ENCODE measurements at places on chromosomes 5 and 9.

DNA sequence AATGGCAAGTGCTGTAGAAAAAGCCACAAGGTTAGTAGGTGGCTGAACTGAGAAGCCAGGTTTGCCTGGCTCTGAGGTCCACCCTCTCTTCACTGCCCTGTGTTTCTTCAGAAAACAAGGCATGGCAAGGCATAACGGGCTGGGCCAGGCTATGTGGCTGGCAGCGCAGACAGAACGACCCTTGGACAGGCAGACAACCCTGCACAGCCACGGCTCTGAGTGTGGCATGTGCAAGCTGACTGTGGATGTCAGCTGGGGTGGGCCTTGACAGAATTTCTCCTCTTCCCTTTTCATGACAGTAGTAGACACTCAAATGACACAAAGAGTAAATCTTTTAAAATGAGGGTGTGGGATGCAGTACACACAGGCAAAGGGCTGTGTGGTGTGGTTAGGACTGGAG is 81.7 kb downstream of the MACROH2A1 start:
- DNase-seq: no peak

DNA sequence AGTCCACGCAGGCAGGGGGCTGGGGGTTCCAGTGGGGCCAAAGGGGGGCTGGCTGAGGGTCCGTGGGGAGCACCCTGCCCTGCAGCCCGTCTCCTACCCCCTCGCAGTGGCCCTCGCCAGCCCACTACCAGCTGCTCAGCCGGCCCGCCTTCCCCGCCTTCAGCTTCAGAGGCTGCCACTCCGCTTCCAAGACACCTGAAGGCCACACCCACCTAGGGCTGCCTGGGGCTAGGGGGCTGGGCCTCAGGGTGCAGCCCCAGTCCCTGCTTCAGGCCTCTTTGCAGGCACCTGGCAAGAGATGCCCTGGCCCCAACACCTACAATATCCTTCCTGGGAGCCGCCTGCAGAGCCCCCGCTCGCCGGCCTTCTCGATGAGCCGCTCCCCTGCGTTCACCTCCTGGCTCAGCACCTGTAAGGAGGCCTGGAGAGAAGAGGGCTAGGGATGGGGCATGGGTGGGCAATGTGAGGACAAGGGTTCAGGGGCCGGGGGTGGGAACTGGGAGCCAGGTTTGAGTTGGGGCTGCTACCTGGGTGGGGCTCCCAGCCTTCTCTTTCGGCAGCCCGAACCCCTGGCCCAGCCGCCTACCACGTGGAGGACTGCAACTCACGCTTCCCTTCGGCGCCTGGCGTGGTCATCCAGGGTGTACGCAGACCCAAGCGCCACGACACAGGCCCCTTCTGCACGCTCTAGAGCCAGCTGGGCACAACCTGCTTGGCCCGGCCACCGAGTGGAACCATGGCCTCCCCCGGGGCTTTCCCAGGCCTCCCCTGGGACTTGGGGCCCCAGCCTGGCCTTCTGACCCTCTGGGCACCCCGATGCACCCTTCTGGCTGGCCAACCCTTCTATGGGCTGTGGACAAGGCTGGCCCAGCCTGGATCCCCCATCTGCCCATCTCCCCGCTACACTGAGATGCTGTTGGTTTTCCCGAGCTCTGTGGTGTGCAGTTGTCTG is 1.7 kb downstream of the STPG3 start:
- DNase-seq: no peak

DNA sequence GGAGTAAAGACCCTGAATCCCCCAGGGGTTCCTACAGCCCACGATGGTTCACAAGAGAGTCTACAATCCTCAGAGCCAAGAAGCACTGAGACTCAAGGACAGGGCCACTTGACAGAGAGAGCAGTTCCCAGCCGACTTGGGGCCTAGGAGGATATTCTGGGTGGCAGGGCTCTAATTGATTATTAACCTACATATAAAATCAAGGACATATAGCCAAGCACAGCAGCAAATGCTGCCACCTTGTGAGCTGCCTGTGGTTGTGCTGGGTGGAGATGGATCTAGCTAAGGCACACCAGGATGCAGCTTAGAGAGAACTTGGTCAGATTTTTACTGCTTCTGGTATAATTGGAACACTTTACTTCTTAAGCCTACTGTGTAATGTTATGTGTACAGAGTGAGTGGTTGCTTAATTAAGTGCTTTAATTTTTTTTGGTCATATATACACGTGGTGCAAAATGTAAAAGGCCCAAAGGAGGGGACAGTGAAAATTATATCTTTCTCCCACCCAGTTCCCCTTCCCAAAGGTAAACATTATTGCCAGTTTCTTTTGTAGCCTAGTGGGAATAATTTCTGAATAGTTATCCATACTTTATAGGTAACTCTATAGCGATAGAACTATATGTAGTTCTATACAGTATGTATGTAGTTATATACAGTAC is 78.8 kb downstream of the F2RL2 start:
- DNase-seq: peak; percentile 69

GRCh38 chr5:90878081-90878480 is 319.5 kb downstream of the ADGRV1 start:
- DNase-seq: no peak
